Activated naive CD4-positive, alpha-beta T cell treated with anti-CD3 and anti-CD28 coated beads, Interleukin-2, amount 10 ng/mL, durations not matched to agents 7 days and 5 days (primary cell): ENCODE measurements at places on chromosomes 16 and 17.

DNA sequence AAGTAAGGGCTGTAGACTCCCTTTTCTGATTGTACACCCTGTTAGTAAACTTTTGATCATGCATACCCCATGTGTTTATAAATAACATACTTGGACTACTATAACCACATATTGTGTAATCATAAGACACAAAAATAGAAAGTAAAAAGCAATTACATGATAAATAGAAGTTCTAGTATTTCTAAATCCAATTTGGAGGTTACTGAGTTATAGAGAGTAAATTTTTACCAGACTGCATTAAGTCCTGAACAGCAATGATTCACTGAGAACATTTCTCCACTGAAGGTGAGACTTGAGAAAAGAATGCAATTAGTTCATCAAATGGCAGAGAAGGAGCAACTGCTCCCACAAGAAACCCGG, 7.7 kb upstream of the TBKBP1 start:
- no peak for DNase-seq

GRCh38 chr17:3944485-3945388, 19.5 kb downstream of the ATP2A3 start:
- DNase-seq, result peak; percentile 44

DNA sequence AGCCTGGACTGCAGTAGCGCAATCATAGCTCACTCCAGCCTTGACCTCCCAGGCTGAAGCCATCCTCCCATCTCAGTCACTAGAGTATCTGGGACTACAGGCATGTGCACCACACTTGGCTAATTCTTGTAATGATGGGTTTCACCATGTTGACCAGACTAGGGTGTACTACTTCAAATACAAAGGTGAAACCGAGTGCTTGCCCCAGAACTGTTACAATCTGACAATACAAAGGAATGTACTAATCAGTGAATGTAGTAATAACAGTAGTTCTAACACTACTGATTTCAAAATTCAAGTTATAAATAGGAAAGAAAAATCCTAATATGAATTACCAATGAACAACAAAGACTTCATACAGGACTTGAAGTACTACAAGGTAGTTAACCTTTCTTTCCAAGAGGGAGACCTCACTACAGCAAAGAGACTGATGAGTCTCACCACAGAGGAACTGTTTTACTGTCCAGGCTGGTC, 24.4 kb downstream of the CRK start:
- DNase-seq, result no peak

- DNase-seq, result peak; percentile 62
Measured at GRCh38 chr16:81315271-81316175, 761 bp downstream of the GAN start.

DNA sequence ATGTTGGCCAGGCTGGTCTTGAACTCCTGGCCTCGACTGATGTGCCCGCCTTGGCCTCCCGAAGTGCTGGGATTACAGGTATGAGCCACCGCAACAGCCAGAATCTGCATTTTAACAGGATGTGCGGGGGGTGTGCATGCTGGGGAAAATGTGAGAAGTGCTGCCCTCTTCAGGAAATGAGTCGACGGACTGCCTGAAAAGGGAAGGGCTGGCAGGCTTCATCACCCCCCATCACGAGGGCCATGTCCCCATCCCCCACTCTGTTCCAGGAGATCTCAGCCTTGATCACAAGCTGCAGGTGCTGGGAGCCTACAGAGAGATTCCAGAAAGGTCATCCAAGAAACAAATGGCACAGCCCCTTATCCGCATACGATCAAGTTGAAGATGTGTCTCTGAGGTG, 195.3 kb upstream of the RPL38 start:
- peak; percentile 58 for DNase-seq

DNA sequence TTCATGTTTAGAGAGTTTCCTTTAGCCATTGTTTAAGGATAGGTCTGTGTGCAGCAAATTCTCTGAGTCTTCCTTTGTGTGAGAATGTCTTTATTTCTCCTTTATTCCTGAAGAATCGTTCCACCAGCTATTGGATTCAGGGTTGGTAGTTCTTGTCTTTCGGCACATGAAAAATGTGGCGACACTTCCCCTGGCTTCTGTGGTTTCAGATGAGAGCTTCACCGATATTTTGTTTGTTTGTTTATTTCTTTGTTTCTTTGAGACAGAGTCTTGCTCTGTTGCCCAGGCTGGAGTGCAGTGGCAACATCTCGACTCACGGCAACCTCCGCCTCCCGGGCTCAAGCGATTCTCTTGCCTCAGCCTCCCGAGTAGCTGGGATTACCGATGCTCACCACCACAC, 18.6 kb downstream of the MPO start:
- no peak for DNase-seq
